ENCODE measurements at places on chromosomes 5 and 9.

DNA sequence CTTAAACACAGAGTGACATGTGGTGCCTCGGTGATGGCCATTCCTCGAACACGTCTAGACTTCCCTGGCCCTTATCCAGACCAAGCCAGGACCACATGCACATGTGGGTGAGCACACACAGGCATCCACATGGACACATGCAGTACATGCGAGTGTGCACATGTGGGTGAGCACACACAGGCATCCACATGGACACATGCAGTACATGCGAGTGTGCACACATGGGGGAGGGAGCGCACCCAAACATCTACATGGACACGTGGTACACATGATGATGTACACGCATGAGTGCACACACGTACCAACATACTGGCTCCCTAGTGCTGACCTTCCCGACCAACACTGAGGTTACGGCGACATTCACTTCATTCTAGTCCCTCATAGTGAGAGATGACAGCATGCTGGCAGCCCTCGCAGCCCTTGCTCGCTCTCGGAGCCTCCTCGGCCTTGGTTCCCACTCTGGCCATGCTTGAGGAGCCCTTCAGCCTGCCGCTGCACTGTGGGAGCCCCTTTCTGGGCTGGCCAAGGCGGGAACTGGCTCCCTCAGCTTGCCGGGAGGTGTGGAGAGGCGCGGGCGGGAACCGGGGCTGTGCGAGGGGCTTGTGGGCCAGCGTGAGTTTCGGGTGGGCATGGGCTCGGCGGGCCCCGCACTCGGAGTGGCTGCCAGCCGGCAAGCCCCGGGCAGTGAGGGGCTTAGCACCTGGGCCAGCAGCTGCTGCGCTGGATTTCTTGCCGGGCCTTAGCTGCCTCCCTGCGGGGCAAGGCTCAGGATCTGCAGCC is 186.8 kb downstream of the HSPA4 start:
- DNase-seq: no peak

DNA sequence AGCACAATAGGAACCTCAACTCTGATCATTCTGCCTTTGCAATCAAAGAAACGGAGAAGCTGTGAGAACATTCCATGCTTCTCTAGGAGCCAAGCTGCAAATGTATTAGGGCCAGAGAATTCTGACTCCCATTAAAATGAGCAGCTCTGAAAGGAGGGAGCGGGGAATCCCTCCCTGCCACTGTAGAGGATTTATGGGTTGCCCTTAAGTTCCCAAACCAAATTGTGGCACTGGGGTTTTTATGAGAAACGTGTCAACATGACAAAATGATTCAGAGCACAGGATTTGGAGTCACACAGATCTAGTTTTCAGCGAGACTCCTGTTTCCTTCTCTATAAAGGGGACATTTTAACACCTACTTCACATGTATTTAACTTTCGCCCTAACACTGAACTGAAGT is 1.8 kb downstream of the IL6ST start:
- peak; percentile 21 for DNase-seq

- no peak for DNase-seq
These were observed 419.3 kb upstream of the ADAMTS16 start for GRCh38 chr5:4720831-4721230.

GRCh38 chr5:6859951-6860638 is 146.9 kb downstream of the TENT4A start:
- DNase-seq: no peak

GRCh38 chr5:149129181-149129580 is 12.1 kb upstream of the ABLIM3 start:
- DNase-seq: no peak

DNA sequence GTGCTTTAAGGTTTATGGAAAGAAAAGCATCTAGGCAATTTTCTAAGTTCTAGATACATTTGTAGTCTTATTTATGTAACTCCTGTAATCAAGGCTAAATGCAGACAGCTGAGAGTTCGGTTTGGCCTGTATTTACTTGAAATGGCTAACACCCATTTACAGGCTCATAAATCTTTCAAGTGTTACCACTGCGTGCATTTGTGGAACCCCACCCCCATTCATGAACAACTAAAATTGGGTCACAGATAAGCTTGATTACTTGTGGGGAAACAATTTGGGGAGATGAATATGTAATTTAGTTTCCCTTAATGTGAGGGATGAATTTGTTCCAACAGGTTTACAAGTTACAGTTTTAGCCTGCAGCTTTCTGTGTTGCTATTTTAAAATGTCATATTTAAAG is 360.6 kb downstream of the ARRDC3 start:
- no peak for DNase-seq

DNA sequence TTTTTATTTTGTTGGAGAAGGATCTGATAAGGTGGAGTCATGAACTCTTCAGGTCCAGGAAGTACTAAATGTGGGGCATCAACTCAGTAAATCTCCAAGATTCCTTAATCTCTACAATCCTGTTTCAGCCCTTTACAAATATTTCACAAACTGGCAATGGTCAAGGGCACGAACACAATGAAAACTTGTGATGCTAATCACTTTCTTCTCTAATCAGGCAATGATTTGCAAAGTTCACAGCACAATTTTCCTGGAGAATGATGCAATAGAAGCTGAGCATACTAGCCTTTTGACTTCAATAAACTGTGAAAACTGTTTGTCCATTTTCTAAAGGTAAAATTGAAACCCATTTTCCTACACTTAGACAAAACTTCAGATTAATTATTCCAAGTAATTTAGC is 16.9 kb downstream of the GDF9 start:
- DNase-seq: no peak

GRCh38 chr5:98510143-98510985 is 263.1 kb upstream of the RGMB start:
- DNase-seq: no peak

DNA sequence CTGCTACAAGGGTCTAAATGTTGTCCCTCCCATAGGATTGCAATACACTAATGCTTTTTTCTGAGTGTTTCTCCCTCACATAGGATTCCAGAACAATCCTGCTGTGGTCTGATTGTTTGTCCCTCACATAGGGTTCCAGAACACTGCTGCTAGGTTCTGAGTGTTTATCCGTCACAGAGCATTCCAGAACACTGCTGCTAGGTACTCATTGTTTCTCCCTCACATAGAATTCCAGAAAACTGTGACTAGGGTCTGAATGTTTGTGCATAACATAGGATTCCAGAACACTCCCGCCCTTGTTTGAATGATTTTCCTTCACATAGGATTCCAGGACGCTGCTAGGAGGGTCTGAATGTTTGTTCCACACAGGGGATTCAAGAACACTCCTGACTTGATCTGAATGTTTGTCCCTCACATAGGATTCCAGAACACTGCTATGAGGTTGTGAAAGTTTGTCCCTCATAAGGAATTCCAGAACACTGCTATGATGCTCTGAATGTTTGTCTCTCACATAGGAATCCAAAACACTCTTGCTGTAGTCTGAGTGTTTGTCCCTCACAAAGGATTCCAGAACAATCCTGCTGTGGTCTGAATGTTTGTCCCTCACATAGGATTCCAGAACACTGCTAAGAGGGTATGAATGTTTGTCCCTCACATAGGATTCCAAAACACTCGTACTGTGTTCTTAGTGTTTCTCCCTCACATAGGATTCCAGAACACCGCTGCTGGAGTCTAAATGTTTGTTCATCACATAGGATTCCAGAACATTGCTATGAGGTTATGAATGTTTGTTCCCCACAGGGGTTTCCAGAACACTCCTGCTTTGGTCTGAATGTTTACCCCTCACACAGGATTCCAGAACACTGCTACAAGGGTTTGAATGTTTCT is 213.5 kb downstream of the FOXD4L6 start:
- DNase-seq: no peak

Data from CD4-positive, alpha-beta T cell treated with Interleukin-12 subunit alpha and Interleukin-12 subunit beta, for 1 hour (primary cell).